Inflammatory macrophage treated with lipopolysaccharide for 4 hours (primary cell): ENCODE measurements at places on chromosomes 1 and 21.

DNA sequence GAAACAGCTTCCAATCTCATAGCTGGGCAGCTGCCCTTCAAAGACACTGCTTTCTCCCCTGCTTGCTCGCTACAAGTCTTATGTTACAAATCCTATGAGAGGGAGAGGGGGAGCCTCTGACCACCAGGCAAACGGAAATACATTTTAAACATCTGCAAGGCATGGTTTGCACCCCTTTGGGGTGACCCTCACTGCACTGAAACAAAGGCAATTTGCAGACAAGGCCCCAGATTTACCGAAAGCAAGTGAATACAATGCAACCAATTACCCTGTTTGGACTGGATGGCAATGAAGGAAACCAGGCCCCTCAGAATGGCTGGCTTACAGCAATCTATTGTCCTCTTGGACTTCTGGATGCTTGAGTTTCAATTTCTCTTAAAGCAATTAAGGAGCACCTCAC lies 11.8 kb upstream of the ATP13A2 start:
- DNase-seq = no peak

- DNase-seq = no peak
Observed at GRCh38 chr1:211832661-211833060, 2.1 kb upstream of the LPGAT1 start.

GRCh38 chr1:22077728-22078127 lies 25.2 kb downstream of the CDC42 start:
- DNase-seq = peak; percentile 21

DNA sequence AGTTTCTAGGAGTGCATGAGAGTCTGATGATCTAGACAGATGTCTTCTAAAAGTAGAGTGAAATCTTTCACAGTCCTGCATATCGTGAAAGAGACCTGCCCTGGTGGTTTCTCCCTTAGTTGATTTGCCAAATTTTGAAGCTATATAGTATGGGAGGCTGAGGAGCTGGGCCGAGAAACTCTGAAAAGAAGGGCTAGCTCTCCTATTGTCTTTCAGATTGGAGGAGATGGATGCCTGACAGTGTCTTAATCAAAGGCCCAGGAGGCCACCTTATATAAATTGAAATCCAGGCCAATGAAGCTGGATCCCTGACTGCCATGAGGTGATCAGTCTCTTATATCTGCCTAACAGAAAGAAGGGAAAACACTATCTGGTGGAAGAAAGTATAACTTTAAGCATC lies 18.4 kb upstream of the CD84 start:
- DNase-seq = no peak

GRCh38 chr1:111723091-111723806 lies 15.9 kb downstream of the INKA2 start:
- no peak for DNase-seq

DNA sequence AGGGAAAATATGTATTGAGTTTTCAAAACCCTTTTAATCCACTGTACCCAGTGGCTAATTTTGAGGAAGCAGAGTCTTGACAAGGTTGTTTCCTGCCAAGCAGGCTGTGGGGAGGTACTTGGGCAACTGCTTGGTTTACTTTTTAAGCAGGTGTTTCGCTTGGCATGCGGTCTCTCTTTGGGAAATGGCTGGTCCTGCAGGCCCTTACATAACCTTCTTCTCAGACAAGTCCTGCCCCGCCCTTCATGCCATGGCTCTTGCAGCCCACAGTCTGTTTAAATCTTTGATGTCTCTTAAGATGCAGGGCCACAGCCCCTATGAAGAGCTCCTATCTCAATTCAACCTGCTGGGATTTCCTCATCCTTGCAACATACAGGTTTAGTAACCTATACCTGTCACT lies 36.0 kb upstream of the ABCD3 start:
- DNase-seq = no peak

- DNase-seq = no peak
Observed at GRCh38 chr1:53359934-53360276, 32.0 kb upstream of the LRP8 start.

GRCh38 chr1:193846876-193847604 lies 660.6 kb upstream of the B3GALT2 start:
- DNase-seq = no peak

GRCh38 chr1:162502928-162503327 lies 5.3 kb downstream of the UHMK1 start:
- DNase-seq = no peak

DNA sequence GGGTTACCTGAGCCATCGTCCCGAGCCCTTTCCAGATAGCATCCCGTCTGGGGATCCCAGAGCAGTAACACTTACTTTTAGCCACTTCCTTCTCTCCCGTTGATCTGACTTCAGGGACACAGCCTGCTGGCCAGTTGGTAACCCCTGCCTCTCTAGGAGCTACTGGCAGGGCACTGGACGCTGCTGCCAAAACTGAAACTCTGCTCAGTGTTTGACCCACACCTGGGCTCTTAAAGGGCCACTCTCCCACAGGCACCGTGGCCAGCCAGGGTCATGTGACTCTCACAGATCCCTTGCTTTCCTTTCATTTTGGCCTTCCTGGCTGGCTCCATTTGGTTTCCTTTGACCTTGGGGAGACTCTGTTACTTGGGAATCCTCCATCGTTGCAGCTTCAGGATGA lies at the start of gene PIGR:
PIGR (minus strand) TSS at position 206 of the 400 bp plus-strand sequence. CDS start 5,935 bp downstream, outside the sequence.
- DNase-seq = no peak

DNA sequence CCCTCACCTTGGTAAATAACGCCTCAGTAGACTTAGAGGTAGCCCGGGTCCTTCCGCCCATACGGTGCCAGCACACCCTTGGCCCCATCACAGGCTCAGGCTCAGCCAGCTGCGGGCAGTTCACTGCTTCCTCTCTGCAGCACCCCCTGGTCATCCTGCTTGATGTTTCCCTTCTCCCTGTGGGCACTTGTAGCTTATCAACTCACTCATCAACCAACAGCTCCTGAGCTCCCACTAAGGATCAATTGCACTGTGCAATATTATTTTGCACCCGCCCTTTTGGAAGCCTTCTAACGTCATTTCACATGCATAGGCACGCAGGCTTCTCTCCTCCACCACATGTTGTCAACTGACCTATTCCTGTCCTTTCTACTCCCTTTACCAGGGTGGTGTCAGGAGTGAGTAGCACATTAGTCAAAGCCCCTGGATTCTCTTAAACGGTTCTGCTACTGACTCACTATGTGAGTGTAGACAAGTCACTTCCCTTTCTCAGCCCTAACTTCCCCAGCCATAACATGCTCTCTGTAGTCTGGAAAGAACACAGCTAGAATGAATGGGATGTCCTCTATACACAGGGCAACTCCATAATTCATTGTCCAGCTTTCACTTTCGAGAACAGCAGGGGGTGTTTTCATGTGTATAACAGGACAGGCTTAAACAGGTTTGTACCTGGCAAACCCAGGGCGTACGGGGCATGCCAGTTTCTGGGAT lies 47.1 kb upstream of the IRF2BP2 start:
- DNase-seq = peak; percentile 100

- no peak for DNase-seq
Observed at GRCh38 chr1:92755541-92756461, 29.1 kb downstream of the EVI5 start.

- no peak for DNase-seq
Observed at GRCh38 chr1:147171399-147172167, 687 bp downstream of the PRKAB2 start.

- DNase-seq = no peak
Observed at GRCh38 chr1:222251847-222252246, 296.1 kb downstream of the HHIPL2 start.

- DNase-seq = no peak
Observed at GRCh38 chr1:238672262-238672661, 714.1 kb upstream of the CHRM3 start.

DNA sequence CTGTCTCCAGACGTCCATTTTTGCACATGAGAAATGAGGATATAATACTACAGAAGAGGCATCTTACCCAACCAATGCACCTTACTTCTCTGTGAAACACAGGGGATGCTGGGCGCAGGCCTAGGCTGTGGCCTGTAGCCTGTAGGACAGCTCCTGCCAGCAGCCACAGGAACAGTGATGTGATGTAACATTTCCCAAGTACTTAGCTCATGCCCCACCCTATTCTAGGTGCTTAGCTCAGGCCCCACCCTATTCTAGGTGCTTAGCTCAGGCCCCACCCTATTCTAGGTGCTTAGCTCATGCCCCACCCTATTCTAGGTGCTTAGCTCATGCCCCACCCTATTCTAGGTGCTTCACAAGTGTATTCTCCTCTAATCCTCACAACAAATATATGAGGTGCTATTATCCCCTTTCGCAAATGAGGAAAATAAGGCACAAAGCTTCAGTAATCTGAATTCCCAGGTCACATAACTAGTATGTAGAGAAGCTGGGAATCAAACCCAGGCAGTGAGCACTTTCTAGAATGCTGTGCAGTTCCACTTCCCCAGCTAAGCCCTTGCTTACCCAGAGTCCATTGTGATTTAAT lies 4.6 kb upstream of the NAXE start:
- DNase-seq = no peak

- no peak for DNase-seq
Observed at GRCh38 chr1:23763041-23763577, 15.1 kb upstream of the PITHD1 start.

- peak; percentile 47 for DNase-seq
Observed at GRCh38 chr1:10903821-10904220, 107.4 kb upstream of the CASZ1 start.

DNA sequence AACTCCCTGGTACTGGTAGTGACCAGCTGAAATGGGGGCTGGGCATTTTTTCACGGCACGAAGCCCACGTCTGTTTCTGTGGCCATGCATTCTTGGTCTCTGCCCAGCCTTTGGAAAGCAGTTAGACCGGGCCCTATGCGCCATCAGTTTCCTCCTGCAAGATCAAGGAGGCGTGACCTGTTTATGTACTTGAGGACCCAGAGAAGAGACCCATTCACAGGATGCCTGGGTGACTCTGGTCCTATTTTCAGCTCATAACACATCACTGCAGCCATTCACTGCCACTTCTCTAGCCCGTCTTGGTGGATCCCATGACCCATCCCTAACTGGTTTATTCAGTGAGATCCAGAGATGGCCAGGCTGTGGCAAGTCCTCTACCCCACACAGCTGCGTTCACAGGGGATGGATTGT lies 70.4 kb downstream of the SPSB1 start:
- no peak for DNase-seq

- DNase-seq = no peak
Observed at GRCh38 chr1:242764161-242764560, 239.7 kb upstream of the PLD5 start.

- no peak for DNase-seq
Observed at GRCh38 chr1:50474859-50475809, 51.9 kb upstream of the DMRTA2 start.

GRCh38 chr1:147260956-147261355 lies 18.5 kb downstream of the CHD1L start:
- DNase-seq = no peak

GRCh38 chr1:179870870-179871269 lies 6.7 kb downstream of the TOR1AIP2 start:
- no peak for DNase-seq

- DNase-seq = no peak
Observed at GRCh38 chr21:45630066-45630694, 13.3 kb upstream of the PCBP3 start.

DNA sequence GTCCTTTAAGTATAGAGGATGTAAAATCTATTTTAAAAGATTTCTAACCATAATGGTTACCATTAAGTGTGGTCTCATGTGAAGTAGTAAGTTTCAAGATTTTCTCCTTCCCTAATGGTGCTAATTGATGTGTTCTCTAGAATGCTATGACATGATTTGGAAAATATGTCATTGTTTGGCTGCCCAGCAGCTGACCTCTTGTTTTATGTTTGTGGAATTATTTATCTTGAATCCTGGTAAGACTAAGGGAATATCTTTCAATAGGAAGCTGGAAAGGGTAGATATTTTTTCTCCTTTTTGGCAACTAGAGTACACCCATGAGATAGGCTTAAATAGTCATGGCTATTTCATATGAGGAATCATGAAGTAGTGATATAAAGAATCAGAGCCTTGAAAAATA lies 139.8 kb upstream of the CHODL start:
- DNase-seq = no peak

GRCh38 chr1:24193046-24193445 lies 6.0 kb upstream of the IFNLR1 start:
- peak; percentile 58 for DNase-seq

DNA sequence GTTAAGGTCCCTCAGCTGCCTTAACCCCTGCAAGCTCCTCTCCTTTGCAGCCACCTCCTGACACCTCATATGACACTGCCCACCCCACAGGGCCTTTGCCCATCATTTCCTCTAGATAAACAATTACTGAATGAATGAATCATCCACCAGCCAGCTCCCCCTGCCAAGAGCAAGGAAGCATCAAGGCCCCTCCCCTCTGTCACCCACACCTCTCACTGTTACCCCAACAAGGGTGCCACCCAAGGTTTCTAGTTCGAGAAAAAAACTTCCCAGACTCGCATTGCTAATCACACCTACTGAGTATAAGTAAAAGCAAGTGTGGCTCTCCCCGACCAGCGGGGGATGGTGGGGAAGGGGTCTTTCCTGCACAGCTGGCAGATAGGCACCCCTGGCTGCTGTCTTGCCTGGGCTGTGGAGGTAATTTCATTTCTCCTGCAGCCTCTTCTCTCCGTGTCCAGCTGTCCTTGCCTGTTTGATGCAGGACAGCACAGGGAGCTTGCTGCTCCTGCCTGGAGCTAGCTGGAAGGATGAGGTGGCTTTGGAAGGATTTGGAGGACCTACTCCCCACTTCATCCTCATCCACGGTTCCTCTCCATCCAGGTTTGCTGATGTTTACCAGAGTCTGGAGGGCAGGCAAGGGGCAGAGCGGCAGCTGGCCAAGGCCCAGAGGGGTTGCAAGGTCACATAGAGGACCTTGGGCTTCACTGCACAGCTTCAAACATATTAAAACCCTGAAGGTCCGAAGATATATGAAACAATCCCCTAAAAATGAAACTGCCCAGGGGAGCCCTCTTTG lies 33.1 kb upstream of the LBR start:
- peak; percentile 58 for DNase-seq

DNA sequence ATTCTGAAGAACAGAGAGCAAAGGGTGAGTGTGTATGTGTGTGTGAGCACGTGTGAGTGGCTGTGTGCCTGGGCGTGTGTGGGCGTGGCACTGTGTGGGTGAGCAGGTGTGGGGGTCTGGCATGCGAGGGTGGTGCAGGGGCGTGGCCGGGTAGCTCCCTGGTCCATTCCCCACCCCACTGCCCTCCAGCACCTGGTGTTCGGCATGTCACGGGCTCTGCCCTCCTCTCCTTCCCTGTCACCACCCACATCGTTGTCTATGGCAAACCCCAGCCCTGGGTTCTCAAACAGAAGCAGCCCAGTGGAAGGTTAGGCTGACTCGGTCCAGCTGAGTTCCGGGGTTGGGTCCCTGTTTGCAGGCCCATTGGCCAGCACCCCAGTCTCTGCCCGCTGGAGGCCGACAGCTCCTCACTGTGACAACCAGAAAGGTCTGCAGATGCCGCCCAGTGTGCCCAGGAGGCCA lies 39.8 kb downstream of the UBE2G2 start:
- no peak for DNase-seq

DNA sequence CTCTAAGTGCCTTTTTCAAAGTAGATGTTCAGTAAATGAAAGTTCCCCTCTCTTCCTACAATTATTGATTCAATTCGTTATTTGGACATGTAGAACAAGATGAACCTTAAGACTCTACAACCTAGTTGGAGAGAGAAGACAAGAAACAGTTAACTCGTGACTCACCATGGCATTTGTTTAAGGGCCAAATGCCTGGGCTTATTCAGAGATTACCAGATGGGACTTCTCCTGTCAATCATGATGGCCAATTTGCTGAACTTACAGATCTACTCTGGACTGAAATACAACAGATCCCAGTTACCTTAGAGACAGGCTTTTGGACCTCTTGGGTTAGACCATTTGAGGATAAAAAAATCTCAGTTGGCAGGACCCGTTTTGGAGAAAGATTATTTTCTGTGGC lies 93.5 kb downstream of the C1orf94 start:
- no peak for DNase-seq

GRCh38 chr21:45575993-45576837 lies 34.0 kb upstream of the SLC19A1 start:
- no peak for DNase-seq
